ENCODE measurements at places on chromosomes 11 and 22. TPM values are rescaled to one million over a fixed set of nuclear protein-coding genes. Genes with fewer than 3 reads are reported as not detected.
A peak's percentile ranks its signal among the peaks of the same experiment; 100 is the strongest.

Gene OSBP2
- 0.27 TPM for polyA plus RNA-seq

Gene LDHAL6A
- polyA plus RNA-seq: not detected

Gene MMP11
- polyA plus RNA-seq: 0.43 TPM

Gene ZNF214
- 0.75 TPM for polyA plus RNA-seq

Gene GAB4
- polyA plus RNA-seq: not detected

Gene SYT9
- polyA plus RNA-seq: 0.03 TPM

DNA sequence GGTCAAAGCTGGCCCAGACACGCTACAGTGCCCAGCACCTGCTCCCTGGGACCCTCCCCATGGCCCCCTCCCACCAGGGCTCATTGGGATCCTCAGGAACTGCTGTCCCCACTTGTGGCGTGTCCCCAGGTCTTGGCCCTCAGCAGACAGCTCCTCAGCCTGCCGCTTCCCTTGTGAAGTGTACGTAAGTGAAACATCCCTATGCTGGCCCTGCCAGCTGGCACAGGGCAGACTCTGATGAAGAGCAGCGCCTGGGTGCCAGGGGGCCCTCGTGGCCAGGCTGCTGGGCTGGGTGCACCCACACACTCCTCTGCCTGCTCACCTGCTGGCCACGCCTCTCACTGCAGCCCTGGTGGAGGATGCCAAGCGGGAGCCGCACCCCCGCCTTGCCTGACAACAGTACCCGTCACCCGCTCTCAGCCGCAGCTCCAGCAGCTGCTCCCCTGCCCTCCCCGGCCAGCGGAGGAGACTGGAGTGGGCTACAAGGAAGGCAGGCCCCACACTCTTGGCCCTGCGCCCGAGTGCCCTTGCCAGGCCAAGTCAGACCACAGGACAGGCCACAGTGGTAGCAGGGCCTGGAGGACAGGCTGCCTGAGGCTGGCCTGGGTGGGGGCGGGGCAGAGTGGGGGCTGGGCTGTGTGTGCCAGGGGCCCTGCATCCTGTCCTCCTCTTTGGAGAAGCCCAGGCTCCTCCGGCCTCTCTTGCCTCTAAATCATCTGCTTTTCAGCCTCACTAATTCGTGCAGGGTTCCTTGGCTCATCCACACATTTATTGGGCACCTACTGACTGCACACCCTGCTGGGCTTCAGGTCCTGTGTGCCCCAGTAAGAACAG lies 39.5 kb downstream of the IGF2 start:
- peak; percentile 16 for DNase-seq

GRCh38 chr11:125164422-125165110 lies at the start of gene PKNOX2:
PKNOX2 (plus strand) TSS chr11:125164751; CDS start chr11:125351306, 186,555 bp downstream.
- peak; percentile 84 for DNase-seq

DNA sequence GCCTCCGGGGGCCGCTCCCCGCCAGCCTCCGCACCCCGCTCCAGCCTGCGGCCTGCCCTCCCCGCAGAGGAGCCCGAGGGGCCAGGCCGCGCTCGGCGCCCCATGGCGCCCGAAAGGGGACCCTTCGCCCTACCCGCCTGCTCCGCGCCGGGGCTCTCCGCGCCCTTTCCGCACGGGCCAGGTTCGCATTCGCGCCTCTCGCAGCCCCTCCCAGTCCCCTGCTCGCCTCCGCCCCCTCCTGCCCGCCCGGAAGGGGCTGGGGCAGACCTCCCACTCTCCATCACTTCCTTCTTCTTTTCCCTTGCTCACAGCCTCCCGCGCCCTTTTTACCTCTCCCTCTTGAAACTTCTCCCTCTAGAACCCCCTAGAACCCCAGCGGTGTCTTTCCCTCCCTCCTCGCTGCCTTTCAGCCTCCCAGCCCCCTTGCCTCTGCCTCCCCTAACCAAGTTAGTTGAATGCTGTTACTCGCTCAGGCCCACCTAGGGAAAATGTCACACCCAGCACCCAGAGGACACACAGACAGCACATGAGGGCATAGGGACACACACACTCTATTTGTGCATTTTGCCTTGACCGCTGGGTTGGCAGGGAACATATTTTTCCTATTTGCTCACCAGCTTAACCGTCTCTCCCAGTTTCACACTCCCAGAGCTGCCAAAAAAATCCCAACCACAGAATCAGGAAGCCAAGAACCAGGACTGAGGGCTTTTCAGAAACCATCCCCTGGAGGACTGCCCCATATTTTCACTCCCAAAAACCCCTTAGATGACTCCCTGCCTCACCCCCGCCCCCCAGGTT lies at the start of gene SLC43A3:
SLC43A3 (minus strand) TSS at position 193 of the 798 bp plus-strand sequence. CDS start 949 bp downstream, outside the sequence.
- DNase-seq: peak; percentile 85

DNA sequence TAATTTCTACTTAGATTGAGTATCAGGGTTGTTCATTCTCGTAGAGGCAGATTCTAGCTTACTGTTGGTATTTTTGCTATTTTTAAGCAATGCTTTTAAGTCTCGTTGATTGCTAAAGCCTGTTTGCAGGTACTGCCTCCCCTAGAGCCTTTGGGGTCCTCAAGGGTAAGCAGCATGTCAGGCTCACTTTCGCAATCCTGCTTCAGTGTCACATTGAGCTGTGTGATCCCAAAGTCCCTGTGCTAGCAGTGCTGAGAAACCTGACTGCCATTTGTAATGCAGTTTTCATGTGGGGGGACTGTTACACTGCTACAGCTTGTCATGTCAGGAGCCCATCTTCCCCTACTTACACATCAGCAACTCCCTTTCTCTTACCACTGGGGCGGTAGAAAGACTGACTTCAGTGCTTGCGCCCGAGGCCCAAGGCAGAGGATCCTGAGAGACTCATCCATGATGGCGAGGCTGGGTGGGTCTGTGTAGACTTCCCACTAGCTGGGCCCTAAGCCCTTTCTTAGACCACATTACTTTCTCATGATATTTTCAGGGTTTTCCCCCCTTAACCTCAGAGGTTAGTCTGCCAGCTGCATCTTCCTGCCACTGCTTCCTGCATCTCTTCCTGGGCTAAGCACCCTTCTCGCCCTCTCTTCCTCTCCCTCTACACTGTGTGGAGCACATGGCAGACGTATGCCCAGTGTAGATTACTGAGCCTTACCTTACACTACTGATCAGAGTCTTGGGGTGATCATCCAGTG lies 40.8 kb upstream of the ST14 start:
- DNase-seq: no peak

DNA sequence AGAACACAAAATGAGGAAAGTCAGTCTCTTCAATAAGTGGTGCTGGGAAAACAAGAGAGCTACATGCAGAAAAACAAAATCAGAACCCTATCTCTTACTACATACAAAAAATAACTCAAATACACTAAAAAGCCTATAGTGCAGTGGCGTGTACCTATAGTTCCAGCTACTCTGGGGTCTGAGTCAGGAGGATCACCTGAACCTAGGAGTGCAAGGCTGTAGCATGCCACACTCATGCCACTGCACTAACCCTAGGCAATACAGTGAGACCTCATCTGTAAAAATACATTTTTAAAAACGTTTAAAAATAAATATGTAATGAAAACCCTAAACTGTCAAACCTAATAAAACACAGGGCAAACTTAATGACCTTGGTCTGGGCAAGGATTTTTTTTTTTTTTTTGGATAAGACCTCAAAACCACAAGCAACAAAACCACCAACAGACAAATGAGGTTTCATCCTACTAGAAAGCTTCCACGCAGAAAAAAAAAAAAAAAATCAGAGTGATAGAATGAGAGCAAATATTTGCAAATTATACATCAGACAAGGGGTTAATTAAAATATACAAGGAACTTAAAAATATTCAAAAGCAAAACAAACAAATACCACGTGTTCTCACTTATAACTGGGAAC lies 35.2 kb downstream of the XKR3 start:
- no peak for DNase-seq

GRCh38 chr11:69012092-69013008 lies 696 bp downstream of the MRGPRF start:
- peak; percentile 69 for DNase-seq

GRCh38 chr22:50670513-50670912 lies 2.1 kb upstream of the SHANK3 start:
- DNase-seq: no peak

DNA sequence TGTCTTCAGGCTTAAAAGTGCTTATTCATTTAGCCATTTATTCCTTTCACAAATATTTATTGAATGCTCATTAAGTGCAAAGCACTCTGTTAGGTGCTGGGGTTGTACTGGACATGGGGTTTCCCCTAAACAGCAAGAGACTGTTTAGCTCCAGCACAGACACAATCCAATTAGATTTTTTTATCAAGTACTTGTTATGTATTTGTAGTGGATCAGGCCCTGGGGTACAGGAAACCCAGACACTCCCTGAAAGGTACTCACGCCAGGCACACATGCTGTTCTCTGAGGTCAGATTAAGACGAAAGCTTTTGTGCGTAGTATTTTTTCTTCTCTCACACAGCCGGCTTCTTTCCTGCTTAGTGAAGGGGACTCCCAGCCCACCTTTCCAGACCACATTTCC lies 218.1 kb upstream of the PLET1 start:
- no peak for DNase-seq

DNA sequence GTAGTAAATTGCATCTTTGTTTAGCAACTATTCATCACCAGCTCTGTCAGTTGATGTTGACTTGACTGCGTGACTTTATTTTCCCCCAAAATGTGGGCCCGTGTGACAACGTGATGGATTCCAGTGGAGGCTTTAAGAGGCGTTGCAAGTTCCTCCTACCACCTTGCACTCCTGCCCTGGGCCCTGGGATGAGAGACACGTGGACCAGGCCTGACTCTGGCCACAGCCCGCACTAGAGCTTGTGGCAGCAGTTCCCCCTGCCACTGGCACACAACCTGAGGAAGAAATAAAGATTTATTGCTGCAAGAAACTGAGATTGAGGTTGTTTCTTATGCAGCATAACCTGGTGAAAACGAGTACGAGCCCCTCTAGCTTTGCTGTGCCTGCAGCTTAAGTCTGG lies 31.9 kb downstream of the RASD2 start:
- DNase-seq: no peak

- DNase-seq: no peak
These were observed 347.0 kb upstream of the SYN3 start for GRCh38 chr22:33405194-33405593.

DNA sequence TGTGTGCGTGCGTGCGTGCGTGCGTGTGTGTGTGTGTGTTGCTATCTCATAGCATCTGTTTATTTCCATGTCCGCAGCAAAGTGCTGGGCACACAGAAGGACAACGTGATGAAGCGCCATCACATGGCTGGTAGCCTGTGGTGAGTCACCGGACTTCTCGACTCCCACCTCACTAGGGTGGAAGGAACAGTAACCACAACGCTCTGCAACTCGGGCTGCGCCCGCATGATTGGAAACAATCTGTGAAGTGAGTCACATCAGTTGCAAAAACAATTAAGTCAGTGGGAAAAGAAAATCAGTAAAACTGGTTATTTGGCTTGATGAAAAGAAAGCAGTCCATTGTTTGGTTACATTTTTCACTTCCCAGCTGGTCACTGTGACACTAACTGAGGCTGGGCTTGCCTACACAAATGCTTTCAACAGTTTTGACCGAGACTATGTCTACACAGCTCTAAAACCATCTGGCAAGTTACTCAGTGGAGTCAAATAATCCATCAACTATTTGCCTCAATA lies 437.3 kb upstream of the CADM1 start:
- no peak for DNase-seq

GRCh38 chr11:2164861-2165555 lies 4.0 kb upstream of the INS start:
- DNase-seq: no peak

GRCh38 chr22:36520423-36520822 lies 8.5 kb downstream of the EIF3D start:
- DNase-seq: no peak

DNA sequence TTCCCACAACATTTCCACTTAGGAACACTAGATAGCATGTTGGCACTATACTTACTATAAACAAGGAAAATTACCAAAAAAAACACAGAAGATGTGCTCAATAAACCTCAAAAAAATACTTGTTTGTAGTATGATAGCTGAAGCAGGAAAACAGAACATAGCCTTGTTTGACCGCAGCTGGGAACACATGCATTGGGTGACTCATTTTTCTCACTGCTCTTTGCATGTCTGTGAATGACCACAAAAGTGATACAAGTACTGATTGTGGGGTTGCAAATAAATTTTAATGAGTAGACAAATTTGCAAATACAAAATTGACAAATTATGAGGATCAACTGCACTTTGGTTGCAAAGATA lies 22.8 kb upstream of the GUCY1A2 start:
- no peak for DNase-seq

DNA sequence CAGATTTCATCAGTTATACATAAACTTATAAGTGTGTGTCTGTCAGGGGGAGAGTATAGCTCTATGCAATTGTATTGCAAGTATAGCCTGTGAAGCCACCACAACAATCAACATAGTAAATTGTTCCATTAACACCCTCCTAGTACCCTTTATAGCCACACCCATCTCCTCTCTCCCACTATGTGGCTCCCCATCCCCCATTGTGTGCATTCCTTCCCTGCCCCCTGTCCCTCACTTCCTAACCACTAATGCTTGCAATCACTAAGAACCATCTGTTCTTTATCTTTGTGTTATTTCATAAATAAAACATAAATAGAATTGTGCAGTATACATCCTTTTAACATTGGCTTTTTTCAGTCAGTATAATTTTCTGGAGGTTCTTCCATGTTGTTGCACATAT lies 83.1 kb upstream of the SLC5A12 start:
- DNase-seq: no peak

GRCh38 chr11:64003807-64004589 lies 17.8 kb downstream of the OTUB1 start:
- DNase-seq: no peak

DNA sequence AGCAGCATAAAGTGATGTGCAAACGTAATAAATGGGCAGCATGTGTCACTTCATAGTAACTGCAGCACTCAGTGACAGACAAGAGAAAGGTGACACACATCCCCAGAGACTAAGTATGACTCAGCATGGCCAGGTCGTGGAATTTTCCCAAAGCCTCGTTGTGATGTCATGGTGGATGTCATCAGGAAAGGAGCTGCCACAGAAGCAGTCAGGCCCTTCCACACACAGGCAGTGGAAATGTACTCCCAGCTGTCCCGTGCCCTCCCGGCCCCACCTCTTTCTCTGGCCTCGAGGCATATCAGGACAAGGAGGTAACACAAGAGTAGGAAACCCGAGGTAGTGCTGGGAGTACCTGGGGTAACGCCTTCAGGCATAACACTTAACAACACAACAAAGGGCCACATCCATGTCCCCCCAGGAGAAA lies 8.1 kb downstream of the PC start:
- peak; percentile 54 for DNase-seq

DNA sequence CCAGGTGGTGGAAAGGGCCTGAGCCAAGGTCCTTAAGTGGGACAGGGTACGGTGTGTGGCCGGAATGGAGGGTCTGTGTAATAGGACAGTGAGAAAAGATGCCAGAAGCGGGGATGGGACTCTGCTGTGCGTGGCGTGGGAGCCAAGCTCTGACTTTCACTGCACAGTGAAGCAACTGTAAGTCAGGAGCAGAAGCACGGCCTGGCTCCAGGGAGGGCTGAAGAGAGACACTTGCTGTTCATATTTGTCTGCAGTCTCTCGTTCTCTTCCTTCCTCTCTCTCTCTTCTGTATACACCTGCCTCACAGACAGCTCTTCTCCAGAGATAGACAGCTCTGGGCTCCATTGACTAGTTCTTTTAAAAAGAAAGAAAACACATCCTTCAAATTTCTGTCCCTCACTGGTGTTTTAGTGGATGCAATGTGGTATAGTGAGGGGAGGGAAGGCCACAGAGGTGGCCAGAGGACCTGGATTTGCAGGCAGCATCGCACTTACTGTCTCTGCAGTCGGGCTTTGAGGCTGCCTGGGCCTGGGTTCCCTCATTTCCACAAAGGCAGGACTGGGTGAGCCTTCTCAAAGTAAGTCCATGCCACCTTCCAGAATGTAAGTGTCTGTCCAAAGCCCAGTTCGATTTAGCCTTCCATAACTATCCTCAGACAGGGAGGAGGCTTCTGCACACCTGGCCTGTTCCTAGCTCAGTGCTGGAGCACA lies 2.1 kb downstream of the IL17RA start:
- no peak for DNase-seq

- DNase-seq: no peak
These were observed 25.6 kb upstream of the CD5 start for GRCh38 chr11:61076506-61077304.
